ENCODE measurements at places on chromosomes 3 and 15.

GRCh38 chr15:31376511-31376910 is 49.9 kb downstream of the KLF13 start:
- DNase-seq: no peak

- no peak for DNase-seq
These were observed 272.2 kb downstream of the ADAMTSL3 start for GRCh38 chr15:83926116-83926515.

- DNase-seq: no peak
These were observed 383.7 kb downstream of the GAP43 start for GRCh38 chr3:116007000-116007399.

DNA sequence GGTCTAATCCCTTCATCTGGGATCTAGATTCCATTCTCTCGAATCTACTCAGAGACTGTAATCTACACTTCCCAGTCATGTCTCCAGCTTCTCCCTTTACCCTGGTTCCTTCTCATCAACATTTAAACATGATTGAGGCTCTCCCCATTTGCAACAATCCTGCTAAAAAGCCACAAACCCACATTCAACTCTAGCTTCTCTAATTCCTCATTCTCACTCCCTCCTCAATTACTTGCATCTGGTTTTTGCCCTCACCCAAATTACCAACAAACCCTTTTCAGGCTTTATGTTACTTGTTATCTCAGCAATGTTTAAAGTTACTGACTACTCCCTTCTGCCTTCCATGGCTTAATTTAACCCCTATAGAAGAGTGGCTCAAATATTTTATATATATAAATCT is 11.5 kb downstream of the ETFA start:
- DNase-seq: no peak

All from mucosa of descending colon (tissue), 3 donors.